Karpas-422 (cell line): ENCODE measurements at places on chromosomes 7 and 10. TPM values are rescaled to one million over a fixed set of nuclear protein-coding genes. Genes with fewer than 3 reads are reported as not detected.

GRCh38 chr7:79386688-79387422 lies 66.6 kb downstream of the MAGI2 start:
- DNase-seq: no peak

DNA sequence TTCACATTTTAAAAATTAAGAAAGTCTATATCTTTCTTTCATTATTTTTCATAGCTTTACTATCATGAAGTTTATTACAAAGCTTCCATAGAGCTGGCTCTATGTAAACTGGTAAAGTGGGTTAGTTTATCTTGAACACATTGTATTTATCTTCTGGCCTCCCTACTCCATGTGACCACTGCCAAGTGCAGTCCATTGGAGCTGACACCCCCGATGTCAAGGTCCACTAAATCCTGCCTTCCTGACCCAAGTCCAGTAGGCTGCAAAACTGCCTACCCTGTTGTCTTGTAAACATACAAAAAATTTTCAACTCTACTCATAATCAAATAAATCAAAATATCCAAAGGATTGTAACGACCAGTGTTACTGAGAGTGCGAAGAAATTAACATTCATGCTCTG lies 10.2 kb downstream of the DNAJC12 start:
- no peak for DNase-seq

OR2A5 gene
- total RNA-seq: not detected in 2 replicates

CALHM3 gene
- 0.30 and 0.61 TPM in 2 replicates for total RNA-seq
